Natural killer cell treated with Interleukin-12 subunit alpha and Interleukin-12 subunit beta and Interleukin-15 and Interleukin-18, amount 100 ng/mL, for 72 hours (primary cell): ENCODE measurements at places on chromosomes 1 and 21. TPM values are rescaled to one million over a fixed set of nuclear protein-coding genes. Genes with fewer than 3 reads are reported as not detected.
A peak's percentile ranks its signal among the peaks of the same experiment; 100 is the strongest.

DNA sequence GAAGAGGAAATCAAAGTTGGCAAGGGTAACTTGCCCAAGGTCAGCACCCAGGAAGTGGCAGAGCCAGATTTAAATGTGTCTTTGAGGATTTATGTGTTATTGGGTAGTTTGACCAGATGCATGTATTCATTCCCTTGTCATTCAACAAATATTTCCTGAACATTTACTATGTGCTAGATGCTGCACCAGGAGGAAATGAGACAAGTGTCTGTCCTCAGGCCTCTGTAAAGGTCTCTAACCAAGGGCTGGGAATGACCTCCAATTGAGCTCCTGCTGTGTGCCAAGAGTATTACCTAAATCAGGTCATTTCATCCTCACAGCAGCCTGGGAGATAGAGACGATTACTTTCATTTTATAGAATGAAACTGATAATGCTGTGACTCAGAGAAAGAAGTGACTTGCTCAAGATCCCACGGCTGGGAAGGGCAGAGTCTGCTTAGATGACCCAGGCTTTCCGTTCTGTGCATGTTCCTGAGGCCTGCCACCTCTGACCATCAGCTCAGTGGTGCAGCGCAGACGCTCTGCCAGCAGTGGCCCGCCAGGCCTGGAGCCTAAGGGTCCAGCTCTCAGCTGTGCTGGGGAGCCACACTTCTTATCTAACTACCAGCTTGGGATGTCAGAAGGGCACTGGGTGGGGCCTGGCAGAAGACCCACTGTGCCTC, 3.5 kb upstream of the TTC22 start:
- no peaks in the 10 kb centered on the region for H3K27me3 ChIP-seq
- DNase-seq, result no peak
- H3K4me1 ChIP-seq, result peaks cover 64% of the 10 kb centered on the region
- H3K27ac ChIP-seq, result peak overlapping the region; percentile 83

GRCh38 chr1:71885171-71885570, 397.2 kb downstream of the NEGR1 start:
- no peaks in the 10 kb centered on the region for H3K27me3 ChIP-seq
- no peak overlapping the region for H3K27ac ChIP-seq
- H3K36me3 ChIP-seq, result no peaks in the 10 kb centered on the region
- no peak overlapping the region for H3K4me3 ChIP-seq
- DNase-seq, result no peak
- H3K4me1 ChIP-seq, result no peaks in the 10 kb centered on the region

GRCh38 chr21:26965040-26965906, 1.6 kb downstream of the ADAMTS5 start:
- peaks cover 34% of the 10 kb centered on the region for H3K27me3 ChIP-seq
- H3K36me3 ChIP-seq, result no peaks in the 10 kb centered on the region
- H3K27ac ChIP-seq, result no peak overlapping the region
- no peak overlapping the region for H3K4me3 ChIP-seq

GRCh38 chr1:94790246-94790645, 29.9 kb upstream of the SLC44A3 start:
- H3K27ac ChIP-seq, result no peak overlapping the region
- H3K36me3 ChIP-seq, result no peaks in the 10 kb centered on the region
- peaks cover 12% of the 10 kb centered on the region for H3K27me3 ChIP-seq
- DNase-seq, result no peak

Gene TMEM61
- total RNA-seq, result not detected

DNA sequence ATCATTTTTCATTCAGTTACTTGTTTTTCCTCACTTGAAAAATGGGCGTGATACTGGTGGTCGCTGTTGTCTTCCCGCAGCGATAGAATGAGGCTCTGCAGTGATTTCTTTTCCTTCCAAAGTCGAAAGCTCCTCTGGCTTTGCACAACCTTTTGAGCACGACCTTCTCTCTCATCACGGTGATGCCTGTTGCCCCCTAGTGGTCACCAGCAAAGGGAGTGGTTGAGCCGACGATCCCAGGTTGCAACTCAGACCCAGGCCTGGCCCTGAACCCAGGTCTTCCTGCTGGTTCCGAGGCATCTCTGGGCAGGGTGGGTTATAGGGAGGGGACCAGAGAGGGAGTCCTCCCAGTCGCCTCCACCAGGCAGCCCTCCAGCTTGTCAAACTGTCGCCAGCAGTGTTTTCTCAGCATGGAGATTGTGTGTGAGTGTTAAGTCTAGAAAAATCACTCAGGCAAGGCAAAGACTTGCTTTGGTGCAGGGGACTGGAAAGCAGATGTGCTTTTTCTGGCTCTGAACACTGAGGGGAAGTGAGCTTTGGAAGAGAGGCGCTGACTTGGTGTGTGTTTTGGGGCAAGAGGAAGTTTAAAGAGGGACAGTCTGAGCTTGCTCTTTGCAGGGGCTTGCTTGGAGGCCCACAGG, 285.3 kb downstream of the CAMTA1 start:
- H3K27ac ChIP-seq, result no peak overlapping the region
- peaks cover 29% of the 10 kb centered on the region for H3K27me3 ChIP-seq
- H3K4me1 ChIP-seq, result no peaks in the 10 kb centered on the region
- no peak overlapping the region for H3K4me3 ChIP-seq

- H3K27ac ChIP-seq, result no peak overlapping the region
- peak; percentile 28 for DNase-seq
- peaks cover 21% of the 10 kb centered on the region for H3K27me3 ChIP-seq
- no peak overlapping the region for H3K4me3 ChIP-seq
- H3K36me3 ChIP-seq, result no peaks in the 10 kb centered on the region
- no peaks in the 10 kb centered on the region for H3K4me1 ChIP-seq
These were observed 398.5 kb downstream of the PTPRU start for GRCh38 chr1:29634746-29635335.

DNA sequence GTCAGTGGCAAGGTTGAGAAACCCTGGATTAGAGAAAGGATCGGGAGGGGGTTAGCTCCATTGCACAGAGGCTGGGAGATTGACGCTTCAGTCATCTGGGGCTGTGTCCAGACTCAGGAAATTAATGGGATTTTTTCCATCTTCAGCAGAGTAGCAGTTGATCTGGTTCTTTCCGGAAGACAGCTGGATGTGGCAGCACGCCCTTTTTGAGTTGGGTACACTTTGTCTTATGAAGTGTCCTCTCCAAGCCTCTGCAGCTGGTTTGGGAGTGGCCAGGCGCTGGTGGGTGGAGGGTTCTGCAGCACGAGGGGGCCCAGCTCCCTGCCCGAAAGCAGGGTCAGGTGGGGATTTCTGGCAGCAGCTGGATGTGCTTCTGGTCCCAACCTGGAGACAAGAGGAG, 95.1 kb downstream of the TAS1R2 start:
- no peaks in the 10 kb centered on the region for H3K4me1 ChIP-seq
- H3K36me3 ChIP-seq, result no peaks in the 10 kb centered on the region
- no peak overlapping the region for H3K27ac ChIP-seq
- H3K4me3 ChIP-seq, result no peak overlapping the region
- H3K27me3 ChIP-seq, result peaks cover 10% of the 10 kb centered on the region

DNA sequence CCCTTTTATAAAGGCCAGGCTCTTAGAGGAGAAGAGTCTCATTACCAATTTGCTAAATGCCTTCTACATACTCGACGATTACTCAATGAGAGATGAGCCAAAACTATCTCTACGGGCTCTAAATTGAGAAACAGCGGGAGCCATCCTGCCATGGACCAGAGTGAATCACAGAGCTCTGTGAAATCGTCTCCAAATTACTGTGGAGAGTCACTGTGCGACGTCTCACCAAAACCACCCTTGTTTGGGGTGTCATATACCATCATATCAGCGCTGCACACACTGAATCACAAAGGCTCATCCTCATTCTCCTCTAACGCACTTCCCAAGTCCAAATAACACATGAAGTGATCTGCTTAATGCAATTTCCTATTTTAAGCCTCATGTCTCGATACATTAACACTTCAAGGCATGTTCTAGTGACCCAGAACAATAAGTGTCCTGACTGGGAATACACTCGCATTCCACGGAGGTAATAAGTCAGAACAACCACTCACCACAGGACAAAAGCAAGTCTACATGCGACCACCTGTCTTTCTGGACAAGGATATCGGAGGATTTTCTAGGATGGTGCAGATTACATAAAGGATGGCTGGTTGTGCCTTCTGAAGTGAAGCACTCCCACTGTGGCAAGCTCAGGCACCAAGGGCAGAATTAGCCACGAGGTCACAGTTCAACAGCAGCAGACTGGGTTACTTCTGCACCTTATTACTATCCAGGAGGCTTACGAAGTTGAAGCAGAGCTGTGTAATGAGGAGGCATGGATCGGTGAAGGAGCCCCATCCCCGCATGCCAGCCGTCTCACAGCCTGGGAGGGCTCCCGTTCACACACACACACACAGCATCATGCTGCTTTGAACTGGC, 44.3 kb downstream of the NID1 start:
- no peak for DNase-seq
- peaks cover 14% of the 10 kb centered on the region for H3K27me3 ChIP-seq
- no peak overlapping the region for H3K4me3 ChIP-seq
- no peak overlapping the region for H3K27ac ChIP-seq

DNA sequence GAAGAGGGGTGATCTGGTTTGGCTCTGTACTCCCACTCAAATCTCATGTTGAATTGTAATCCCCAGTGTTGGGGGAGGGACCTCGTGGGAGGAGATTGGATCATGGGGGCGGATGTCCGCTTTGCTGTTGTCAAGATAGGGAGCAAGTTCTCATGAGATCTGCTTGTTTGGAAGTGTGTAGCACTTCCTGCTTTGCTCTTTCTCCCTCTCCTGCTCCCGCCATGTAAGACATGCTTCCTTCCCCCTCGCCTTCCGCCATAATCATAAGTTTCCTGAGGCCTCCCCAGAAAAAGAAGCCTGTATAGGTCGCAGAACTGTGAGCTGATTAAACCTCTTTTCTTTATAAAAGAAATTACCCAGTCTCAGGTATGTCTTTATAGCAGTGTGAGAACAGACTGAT, 27.9 kb downstream of the MYOM3 start:
- peaks cover 24% of the 10 kb centered on the region for H3K27me3 ChIP-seq
- H3K36me3 ChIP-seq, result no peaks in the 10 kb centered on the region
- no peak for DNase-seq
- H3K27ac ChIP-seq, result no peak overlapping the region
- H3K4me3 ChIP-seq, result no peak overlapping the region

DNA sequence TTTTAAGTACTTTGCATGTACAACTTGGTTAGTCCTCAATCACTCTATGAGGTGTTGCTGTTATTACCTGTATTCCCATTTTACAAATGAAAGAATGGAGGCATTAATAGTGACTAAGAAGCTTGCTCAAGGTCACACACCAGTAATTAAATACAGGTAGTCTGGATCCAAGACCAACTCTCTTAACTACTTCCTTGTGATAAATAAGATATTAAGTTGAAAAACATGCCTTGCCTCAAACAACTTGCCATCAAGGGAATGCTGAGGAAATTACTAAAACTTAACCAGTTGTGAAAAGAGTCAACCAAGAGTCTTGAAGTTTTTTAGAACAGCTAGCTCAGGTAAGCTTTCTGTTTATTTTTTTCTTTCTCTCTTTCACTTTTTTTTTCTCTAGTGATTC, 21.0 kb upstream of the LAMC1 start:
- H3K36me3 ChIP-seq, result no peaks in the 10 kb centered on the region
- H3K4me3 ChIP-seq, result no peak overlapping the region
- no peaks in the 10 kb centered on the region for H3K4me1 ChIP-seq
- H3K27me3 ChIP-seq, result peaks cover 33% of the 10 kb centered on the region
